ENCODE measurements at places on chromosomes 11 and 22. TPM values are rescaled to one million over a fixed set of nuclear protein-coding genes. Genes with fewer than 3 reads are reported as not detected.

RAB38 gene
- 6.3 TPM for total RNA-seq

PATE2 gene
- not detected for total RNA-seq

OR2AG1 gene
- total RNA-seq, result not detected

PLAAT4 gene
- total RNA-seq, result 269 TPM

CDC42EP2 gene
- total RNA-seq, result 43.2 TPM

MRGPRF gene
- 0.15 TPM for total RNA-seq

DNA sequence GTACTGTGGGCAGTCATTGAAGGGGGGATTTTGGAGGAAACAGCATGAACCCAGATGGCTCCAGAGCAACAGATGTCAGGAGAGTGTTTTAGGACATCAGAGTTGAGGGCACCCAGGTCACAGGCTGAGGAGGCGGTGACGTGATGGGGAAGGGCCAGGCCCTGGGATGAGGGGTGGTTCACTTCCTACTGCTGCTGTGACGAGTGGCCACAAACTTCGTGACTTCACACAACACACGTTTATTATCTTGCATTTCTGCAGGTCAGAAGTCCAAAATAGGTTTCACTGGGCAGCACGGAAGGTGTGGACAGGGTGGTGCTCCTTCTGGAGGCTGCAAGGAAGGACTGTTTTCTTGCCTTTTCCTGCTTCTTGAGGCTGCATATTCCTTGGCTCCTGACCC, 77.7 kb upstream of the RAB1B start:
- no peak overlapping the region for H3K4me3 ChIP-seq
- H3K27ac ChIP-seq, result no peak overlapping the region
- H3K27me3 ChIP-seq, result no peaks in the 10 kb centered on the region
- H3K4me1 ChIP-seq, result no peaks in the 10 kb centered on the region
- DNase-seq, result no peak

- DNase-seq, result no peak
- H3K27me3 ChIP-seq, result no peaks in the 10 kb centered on the region
- H3K36me3 ChIP-seq, result no peaks in the 10 kb centered on the region
- H3K4me1 ChIP-seq, result peaks cover 36% of the 10 kb centered on the region
- H3K27ac ChIP-seq, result peak overlapping the region; percentile 70
Measured at GRCh38 chr11:125055107-125055715, 7.9 kb upstream of the SLC37A2 start.

DNA sequence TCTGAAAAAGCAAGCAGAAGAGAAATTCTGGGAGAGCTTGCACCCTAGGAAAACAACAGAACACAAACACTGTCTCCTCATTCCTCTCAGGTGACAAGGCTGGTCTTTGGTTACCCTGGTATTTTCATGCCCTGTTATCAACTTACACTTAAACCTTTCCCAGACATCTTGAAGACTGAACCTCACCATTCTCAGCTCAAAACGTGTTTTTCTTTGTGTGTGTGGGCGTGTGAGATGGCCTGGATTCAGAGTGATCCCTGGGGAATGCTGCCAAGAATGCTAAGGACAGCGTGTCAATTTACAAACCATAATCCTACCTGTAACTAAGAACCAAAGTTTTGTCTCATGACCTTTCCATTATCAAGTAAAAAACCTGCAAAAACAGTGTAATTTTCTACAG, 33.3 kb downstream of the ELF5 start:
- H3K27ac ChIP-seq, result no peak overlapping the region
- H3K36me3 ChIP-seq, result no peaks in the 10 kb centered on the region
- no peak overlapping the region for H3K4me3 ChIP-seq
- no peak for DNase-seq

DNA sequence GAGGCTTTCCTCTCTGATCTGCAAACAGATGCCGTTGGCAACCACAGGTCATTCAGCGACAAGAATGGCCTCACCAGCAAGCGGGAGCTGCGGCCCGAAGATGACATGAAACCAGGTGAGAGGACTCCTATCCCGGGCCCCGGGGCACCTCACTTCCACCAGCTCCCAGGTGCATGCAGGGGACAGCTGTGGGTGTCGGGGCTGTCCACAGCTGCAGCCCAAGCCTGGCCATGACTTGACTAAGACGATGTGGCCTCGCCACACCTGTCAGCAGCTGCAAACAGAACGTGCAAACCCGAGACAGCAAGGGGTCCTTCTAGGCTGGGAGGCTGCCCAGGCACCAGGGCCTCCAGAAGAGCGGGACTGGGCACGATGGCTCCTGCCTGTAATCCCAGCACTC, 3.6 kb downstream of the GAL start:
- peaks cover 68% of the 10 kb centered on the region for H3K27me3 ChIP-seq
- H3K36me3 ChIP-seq, result no peaks in the 10 kb centered on the region
- H3K4me1 ChIP-seq, result no peaks in the 10 kb centered on the region
- H3K27ac ChIP-seq, result no peak overlapping the region

DNA sequence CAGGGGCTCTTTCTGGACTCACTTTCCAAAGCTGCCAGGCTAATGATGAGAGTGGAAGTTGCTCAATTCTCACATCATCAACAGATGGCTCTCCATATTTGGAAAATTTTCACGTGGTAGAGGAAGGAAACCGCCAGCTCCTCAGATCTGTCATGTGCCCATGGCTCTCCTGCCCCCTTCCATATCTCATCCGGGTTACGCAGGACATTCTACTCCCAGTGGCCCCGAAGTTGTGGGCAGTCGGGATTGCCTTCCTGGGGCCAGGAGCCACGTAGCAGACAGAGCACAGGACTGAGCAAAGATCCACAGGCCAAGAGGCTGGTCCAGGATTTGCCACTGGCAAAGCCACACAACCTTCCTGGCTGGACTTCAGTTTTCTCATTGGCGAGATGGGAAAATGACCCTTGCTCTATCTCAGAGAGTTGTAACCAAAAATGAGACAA, 38.8 kb downstream of the RPUSD4 start:
- H3K36me3 ChIP-seq, result no peaks in the 10 kb centered on the region
- H3K27ac ChIP-seq, result no peak overlapping the region
- H3K4me1 ChIP-seq, result no peaks in the 10 kb centered on the region
- no peak for DNase-seq
- no peaks in the 10 kb centered on the region for H3K27me3 ChIP-seq

- peaks cover 22% of the 10 kb centered on the region for H3K27me3 ChIP-seq
- H3K27ac ChIP-seq, result no peak overlapping the region
- no peak for DNase-seq
- peaks cover 13% of the 10 kb centered on the region for H3K36me3 ChIP-seq
Measured at GRCh38 chr22:38468443-38469305, 778 bp downstream of the KDELR3 start.

DNA sequence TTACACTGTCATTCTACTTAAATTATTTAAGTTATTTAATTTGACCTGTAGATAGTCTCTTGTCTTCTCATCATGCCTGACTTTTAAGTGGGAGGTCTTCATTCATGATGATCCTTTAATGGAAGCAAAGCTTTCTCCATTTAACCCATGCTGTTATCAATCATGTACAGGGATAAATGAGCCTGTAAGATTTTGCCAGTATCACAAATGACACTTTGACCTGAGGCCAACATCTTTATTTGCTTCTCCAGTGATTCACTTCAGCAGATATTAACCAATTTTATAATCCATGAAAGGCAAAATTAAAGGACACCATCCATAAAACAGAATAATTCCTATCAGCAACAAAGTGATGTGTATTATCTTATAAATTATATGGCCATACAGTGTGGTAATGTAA, 7.7 kb downstream of the CCDC73 start:
- H3K27ac ChIP-seq, result no peak overlapping the region
- no peaks in the 10 kb centered on the region for H3K27me3 ChIP-seq
- H3K4me1 ChIP-seq, result peaks cover 8% of the 10 kb centered on the region
- H3K4me3 ChIP-seq, result no peak overlapping the region
- H3K36me3 ChIP-seq, result no peaks in the 10 kb centered on the region
- no peak for DNase-seq

- no peak for DNase-seq
- no peak overlapping the region for H3K27ac ChIP-seq
- H3K27me3 ChIP-seq, result no peaks in the 10 kb centered on the region
- H3K36me3 ChIP-seq, result peaks cover 9% of the 10 kb centered on the region
- peaks cover 14% of the 10 kb centered on the region for H3K4me1 ChIP-seq
Measured at GRCh38 chr22:25139062-25139461, 60.6 kb upstream of the CRYBB3 start.

DNA sequence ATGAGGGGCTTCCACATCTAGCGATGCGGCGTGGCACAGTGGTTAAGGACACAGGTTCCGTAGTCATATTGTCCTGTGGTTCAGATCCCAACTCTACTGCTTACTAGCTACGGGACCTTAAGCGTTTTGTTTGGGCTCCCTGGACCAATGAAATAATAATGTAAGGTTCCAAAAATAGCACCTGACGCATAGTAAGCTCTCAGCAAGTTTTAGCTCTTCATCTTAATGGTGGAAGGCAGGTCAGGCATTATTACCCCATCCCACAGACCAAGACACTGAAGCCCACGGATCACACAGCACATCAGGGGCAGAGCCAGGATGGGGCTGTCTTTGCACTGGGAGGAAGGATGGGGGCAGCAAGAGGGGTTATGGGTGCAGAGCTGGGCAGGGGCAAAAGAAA, 13.0 kb downstream of the DNAJB13 start:
- DNase-seq, result no peak
- H3K4me3 ChIP-seq, result no peak overlapping the region
- H3K36me3 ChIP-seq, result no peaks in the 10 kb centered on the region
- no peak overlapping the region for H3K27ac ChIP-seq
- no peaks in the 10 kb centered on the region for H3K27me3 ChIP-seq

DNA sequence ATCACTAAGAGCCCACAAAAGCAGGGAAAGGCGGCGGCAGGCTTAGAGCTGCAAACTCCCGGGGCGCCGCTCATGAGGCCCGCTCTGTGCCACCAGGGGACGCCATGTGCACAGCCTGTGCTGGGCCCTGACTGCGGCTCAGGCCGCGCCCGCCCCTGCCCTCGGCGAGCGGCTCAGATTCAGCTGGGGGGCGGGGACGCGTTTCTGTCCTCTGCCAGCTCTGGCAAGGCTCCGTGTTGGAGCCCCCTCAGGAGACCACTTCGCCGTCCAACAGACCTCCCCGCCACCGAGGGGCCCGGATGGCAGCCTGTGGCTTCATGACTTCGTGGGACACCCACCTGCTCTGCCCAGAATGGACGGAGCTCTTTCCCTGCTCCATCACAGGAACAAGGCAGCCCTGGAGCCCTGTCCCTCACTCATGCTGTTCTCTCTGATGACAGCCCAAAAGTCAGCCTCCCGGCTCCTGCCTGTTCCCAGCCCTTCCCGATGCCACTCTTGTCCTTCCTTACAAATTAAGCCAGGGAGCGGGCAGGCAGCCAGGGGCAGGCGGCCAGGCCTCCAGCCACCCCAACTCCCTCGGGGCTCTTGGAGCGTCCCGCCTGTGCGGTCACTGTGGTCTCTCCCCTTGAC, 69.1 kb downstream of the NAT10 start:
- H3K4me3 ChIP-seq, result peak overlapping the region; percentile 69
- H3K36me3 ChIP-seq, result peaks cover 20% of the 10 kb centered on the region
- peak; percentile 91 for DNase-seq
- H3K27me3 ChIP-seq, result no peaks in the 10 kb centered on the region
- H3K27ac ChIP-seq, result peak overlapping the region; percentile 45

GRCh38 chr11:44186321-44186930, 90.9 kb downstream of the EXT2 start:
- H3K4me1 ChIP-seq, result peaks cover 16% of the 10 kb centered on the region
- H3K27me3 ChIP-seq, result no peaks in the 10 kb centered on the region
- no peak overlapping the region for H3K27ac ChIP-seq
- H3K4me3 ChIP-seq, result no peak overlapping the region

- peak overlapping the region; percentile 87 for H3K4me3 ChIP-seq
- peaks cover 16% of the 10 kb centered on the region for H3K36me3 ChIP-seq
- peaks cover 33% of the 10 kb centered on the region for H3K4me1 ChIP-seq
- peak; percentile 84 for DNase-seq
Measured at GRCh38 chr11:46826310-46827044, 19.6 kb downstream of the CKAP5 start.

DNA sequence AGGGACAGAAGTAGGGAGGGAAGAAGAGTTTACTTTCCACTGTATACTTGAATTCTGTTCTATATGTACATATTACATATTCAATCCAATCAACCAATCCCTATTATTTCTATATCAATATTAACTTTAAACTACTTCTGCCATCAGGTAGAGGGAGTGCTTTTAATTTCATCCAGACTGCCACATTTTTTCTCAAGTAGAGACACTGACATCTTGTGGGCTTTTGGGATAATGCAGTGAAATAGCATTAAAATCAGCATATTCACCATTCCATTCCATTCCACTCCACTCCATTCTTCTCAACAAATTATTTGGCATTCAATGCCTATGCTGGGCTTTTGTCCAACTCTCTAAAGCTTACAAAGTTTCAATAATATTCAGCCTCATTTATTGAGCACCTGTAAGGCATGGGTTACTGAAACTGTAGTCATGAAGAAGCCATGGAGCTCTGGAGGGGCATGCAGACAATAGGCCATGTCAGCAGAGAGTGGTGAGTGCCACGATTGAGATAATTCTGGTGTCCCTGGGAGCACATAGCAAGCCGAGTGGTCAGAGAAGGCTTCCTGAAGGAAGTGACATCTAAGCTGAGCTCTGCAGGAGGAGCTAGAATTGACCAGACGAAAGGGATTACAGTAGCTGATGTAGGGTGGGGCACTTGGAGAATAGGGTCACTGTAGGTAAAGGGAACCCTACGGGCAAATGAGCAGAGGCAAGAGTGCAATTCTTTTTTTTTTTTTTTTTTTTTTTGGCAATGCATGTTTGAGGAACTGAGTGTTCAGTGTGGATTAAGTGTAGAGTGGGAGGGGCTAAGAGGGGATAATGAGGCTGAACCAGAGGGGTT, 12.8 kb upstream of the CLPB start:
- peak; percentile 26 for DNase-seq
- H3K36me3 ChIP-seq, result no peaks in the 10 kb centered on the region
- H3K27me3 ChIP-seq, result peaks cover 36% of the 10 kb centered on the region
- no peaks in the 10 kb centered on the region for H3K4me1 ChIP-seq
